ENCODE measurements at places on chromosomes 7 and 10.

DNA sequence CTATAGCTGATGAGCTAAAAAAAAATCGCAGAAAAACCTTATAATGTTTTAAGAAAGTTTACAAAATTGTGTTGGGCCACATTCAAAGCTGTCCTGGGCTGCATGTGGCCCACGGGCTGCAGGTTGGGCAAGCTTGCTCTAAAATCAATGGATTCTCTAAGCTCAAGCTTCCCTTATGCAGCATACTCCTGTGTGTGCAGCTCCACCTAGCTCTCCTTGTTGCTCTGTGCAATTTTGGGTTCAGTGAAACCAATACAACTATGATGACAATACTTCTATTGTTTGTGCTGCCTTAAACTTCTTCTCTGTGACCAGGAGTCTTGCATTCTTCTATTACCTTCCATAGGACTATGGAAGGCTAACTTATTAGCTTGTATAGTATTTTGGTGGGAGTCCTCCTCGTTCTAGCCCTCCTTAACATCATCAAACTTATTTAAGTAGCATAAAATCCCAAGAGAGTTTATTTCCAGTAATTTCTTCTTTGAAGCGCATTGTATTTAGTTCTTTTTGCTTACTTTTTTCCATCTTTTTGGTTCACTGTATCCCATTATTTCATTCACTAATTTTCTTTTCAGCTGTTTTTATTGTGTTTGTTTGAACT lies 170.9 kb upstream of the SMIM30 start:
- DNase-seq = no peak

- no peak for DNase-seq
Observed at GRCh38 chr7:38524786-38525185, 106.4 kb downstream of the AMPH start.

GRCh38 chr10:114498413-114499111 lies 94.3 kb upstream of the AFAP1L2 start:
- no peak for DNase-seq

- no peak for DNase-seq
Observed at GRCh38 chr7:85890244-85890811, 703.5 kb upstream of the SEMA3D start.

GRCh38 chr10:3465406-3465891 lies 292.9 kb upstream of the PITRM1 start:
- no peak for DNase-seq

DNA sequence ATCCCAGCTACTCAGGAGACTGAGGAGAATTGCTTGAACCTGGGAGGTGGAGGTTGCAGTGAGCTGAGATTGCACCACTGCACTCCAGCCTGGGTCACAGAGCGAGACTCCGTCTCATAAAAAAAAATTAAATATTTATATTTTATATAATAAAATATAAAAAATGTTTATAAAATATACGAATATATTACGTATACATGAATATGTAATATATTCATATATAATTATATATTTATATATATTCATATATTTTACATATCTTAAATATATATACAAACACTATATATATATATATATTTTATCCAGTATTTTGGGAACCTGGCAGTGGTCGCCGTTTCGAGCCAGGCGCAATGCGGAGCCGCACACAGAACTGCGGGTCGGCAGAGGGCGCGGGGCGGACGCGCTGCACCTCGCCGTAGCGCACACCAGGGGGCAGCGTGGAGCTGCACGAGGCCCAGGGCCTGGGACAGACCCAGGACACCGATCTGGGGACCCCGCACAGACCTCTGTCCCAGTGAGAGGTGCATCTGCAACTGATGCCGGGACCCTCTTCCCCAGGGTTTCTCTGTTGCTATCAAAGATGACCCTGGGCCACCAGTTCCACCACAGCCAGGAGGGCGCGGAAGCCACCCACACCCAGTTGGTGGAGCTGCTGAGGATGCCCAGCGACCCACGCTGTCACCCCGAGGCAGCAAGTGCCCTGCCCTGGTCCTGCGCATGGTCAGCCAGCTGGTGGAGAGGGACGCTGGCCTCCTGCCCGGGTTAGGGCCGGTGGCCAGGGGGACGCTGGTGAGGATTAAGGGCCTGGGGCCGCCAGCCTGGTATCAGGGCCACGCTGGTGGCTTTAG lies 22.7 kb downstream of the AP5Z1 start:
- no peak for DNase-seq

All from cerebellar nuclear complex (tissue), 1 donor.